ENCODE measurements at places on chromosomes 7 and 10.

DNA sequence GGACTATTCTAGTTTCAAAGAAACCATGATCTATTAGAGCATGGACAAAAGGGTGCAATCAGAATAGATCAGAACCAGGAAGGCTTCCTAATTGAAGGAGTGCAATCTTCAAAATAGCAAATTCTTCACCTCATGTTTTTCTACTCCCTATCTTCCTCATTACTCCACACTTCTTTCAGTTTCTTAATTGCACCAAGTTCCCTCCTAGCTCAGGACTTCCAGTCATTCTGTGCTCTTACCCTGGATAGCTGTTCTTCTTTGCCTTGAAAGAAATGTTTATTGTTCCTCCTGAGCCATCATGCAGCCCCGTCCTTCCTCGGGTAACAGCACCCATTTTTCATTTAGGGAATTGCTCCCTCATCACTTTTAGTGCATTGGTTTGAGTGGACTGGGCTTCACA lies 23.1 kb downstream of the TRPV5 start:
- no peak for DNase-seq

GRCh38 chr10:13335881-13336280 lies 12.2 kb downstream of the SEPHS1 start:
- DNase-seq: no peak

DNA sequence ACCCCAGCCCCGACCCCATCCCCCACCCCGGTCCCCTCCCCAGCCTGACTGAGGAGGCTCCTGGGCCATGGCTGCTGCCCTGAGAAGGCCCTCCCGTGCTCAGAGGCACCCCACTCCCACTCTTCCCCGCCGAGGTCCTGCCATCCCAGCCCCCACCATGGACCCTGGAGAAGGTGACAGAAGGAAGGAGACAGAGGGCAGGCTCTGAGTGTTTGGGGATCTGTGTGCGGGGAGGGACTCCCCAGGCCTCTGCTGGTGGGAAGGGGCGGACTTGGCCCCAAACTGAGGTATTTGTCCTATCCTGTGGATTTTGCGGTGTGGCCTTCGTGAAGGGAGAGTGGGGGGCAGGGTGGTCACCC lies 53.4 kb downstream of the PWWP2B start:
- DNase-seq: no peak

DNA sequence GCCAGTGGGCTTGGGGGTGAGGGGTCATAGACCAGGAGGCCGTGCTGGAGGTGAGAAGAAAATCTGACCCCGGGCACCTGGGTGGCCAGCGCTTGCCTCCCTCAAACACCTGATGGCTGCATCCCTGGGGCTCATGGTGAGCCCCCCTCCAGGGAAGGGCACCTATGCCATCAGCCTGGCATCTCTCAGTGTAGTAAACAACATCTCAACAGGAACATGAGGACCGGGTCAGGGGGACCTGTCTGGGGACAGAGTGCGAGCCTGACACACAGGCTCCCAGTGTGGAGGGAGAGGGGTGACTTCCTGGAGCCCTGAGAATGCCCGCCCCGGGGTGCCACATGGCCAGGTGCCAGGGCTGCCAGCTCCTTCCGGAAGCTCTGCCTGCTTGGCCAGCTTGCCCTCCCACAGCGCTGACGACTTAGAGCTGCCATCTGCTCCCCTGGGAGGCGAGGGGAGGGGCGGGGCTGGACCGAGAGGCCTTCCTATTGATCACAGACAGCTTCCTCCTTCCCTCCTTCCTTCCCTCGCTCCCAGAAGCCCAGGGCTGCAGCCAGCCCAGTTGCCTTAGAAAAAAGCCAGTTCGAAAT lies 12.3 kb downstream of the STX1A start:
- DNase-seq: no peak

- no peak for DNase-seq
These were observed 765.0 kb downstream of the INHBA start for GRCh38 chr7:40937879-40938278.

DNA sequence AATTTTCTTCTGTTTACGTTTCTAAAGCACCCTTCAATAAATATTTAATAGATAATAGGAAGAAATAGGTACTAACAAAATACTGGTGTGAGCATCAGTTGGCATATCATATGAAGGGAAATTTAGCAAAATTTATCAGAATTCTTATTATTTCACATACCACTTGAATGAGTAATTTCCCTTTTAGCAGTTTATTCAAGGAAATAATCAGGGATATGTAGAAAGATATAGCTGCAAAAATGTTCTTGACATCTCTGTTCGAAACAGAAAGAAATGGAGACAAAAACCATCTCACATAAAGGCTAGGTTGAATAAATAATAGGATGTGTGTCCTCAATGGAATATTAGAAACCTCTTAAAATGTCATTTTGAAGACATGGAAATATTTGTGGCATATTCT lies 35.8 kb upstream of the PIP4K2A start:
- DNase-seq: no peak

- DNase-seq: no peak
These were observed 11.2 kb downstream of the LRIT2 start for GRCh38 chr10:84214046-84214572.

DNA sequence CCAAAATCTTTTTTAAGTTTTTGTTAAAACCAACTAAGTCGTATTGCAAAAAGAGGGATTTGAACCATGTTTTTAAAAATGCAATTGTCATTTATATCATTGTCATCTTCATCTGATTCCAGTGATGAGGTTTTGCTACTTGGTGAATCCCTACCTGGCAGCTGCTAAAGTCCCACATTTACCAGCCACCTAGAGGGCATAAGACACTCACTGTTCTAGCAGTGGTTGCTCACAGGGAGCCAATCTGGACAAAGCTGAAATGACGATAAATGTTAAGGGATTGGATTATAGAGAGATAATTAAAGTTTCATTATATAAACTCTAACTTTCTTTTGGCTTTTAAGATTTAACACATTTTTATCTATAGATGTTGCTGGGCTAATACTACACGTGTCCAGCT lies 18.7 kb downstream of the KIFBP start:
- DNase-seq: no peak

DNA sequence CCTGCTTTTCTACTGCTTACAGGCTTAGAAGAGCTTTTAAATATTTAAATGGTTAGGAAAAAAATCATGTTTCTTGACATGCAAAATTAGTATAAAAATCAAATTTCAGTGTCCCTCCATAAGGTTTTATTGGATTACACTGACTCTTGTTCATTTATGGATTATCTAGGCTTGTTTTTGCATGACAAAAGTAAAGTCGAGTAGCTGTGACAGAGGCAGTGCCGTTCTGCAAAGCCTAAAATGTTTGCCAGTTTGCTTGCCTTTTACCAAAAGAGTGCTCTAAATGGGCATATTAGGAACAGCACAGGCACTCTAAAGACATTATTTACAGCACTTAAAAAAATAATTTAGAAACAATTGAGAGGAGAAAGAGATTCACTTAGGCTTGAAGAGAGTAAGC lies 139.6 kb downstream of the TSPAN12 start:
- no peak for DNase-seq

DNA sequence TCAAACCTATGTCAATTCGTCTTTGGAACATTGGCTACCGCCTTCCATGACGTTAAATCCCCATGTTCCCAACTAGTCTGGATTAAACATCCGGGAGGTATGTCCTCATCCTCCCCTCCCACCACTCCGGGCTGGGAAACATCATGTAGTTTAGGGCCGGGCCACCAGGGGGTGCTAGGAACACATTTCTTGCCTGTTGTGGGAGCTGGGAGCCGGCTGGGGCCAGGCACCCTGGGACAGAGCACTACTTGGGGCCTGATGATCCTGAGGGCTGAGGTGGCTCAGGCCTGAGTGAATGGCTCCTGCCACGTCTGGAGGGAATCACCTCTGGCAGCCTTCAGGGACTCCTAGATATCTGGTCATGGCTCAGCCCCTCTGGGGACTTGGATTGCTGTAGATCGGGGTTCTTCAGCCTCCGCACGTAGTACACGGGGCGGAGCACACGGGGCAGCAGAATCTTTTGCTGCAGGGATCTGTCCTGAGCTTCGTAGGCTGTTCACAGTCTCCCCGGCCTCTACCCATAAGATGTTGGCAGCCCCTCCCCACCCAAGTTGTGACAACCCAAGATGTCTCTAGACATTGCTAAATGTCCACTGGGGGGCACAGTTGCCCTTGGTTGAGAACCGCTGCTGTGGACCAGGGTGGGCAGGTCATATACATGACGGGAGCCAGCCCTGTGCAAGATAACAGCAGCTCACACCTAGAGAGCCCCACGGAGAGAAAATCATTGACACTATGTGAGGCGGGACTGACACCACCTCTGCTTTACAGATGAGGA lies 141.2 kb upstream of the ZNF716 start:
- DNase-seq: no peak

DNA sequence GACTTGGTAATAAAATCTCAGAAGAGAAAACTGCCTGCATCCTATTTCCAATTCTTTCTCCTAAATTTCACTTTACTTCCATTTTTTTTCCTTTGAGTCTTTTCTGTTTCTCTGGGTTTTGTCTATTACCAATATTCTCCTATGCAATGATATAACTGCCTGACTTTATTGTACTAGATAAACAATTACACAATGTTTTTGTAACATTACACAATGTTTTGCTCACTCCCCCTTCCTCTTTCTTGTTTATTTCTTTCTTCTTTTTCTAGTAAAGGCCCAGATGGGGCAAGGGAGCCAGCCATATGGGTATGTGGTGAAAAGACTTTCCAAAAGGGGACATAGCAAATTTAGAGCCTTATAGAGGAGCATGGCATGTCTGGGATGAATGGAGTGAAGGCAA lies 278.7 kb upstream of the PHYHIPL start:
- no peak for DNase-seq

GRCh38 chr10:90023950-90024349 lies 322.6 kb downstream of the KIF20B start:
- DNase-seq: no peak

DNA sequence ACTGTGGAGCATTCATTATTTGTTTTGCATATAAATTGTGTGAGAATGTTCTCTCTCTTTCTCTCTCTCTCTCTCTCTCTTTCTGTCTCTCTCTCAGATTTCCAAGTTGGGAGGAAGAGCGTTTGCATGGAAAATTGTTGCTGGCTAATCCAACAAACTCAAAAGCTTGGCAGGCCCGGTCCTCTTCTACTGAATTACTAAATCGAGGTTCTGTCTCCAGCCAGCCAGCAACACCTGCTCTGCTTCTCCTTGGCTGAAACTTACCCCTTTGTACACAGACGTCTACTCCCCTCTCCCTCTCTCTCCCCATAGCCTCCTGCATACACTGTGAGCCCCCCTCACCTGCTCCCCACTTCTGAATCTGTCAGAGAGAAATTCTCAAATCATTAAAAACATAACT lies 996.4 kb upstream of the AUTS2 start:
- no peak for DNase-seq

GRCh38 chr10:70544431-70545340 lies 57.9 kb downstream of the PRF1 start:
- no peak for DNase-seq

- DNase-seq: no peak
These were observed 45.1 kb downstream of the KCNMA1 start for GRCh38 chr10:77592510-77592909.

DNA sequence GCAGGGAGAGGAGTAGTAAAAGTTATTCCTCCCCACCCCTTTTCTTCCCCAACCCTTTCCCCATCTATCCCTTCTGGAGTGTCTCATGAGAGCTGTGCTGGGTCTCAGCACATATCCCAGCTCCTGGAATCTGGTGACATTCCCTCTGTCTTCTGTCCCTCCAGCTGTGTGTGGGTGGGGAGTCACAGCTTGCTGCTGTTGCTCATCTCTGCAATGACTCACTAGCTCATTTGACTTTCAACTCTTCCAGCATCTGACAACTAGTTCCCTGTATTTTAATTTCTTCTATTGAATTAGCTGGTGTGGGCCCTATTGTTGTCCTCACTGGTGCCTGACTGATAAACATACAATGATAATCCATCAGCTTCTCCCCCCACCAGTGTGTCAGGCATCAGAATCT lies 198.9 kb upstream of the AUTS2 start:
- DNase-seq: no peak

DNA sequence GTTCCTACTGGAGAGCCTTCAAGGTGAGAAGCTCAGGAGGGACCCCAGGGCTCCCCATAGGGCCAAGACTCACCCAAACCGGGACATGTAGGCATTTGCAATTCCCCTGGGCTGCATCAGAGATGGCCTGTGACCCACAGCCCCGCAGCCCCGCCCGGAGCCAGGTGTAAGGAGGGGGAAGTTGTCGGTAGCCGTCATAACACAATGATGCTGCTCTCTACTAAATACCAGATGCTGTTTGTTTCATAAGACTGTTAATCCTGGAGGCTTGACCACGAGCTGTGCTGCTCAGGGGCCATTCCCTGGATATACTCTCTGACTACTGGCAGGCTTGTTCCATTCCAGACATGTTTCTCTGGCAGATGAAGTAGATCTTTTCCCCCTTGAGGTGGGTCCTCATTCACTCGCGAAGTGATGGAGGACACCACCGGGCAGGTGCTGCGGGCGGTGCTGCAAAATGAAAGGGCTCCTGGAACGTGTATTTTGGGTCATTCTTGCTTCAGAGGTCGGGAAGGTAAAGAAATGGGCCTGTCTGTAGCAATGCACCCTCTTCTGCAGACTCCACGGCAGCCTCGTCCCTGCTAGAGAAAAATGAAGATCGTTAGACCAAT lies 61.1 kb downstream of the MKI67 start:
- no peak for DNase-seq

GRCh38 chr7:99094401-99094800 lies 49.5 kb downstream of the SMURF1 start:
- DNase-seq: no peak

DNA sequence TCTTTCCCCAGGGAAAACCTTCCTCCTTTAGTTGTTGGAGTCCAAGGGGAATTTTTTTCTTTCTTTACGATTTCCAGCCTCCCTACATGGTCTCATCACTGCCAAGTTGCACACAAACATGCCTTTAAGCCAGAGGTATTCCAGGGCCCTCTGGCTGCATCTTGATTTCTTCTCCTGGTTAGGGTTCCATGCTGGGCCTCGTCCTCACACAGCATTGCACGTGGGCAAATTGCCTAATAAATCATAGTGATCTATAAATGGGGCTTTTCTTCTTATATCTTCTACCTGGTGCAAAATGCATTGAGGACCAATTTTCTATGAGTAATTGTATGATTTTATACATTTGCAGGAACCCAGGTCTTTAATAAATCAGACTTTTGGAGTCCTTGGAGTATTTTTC lies 284.2 kb downstream of the C7orf25 start:
- no peak for DNase-seq

GRCh38 chr7:70726294-70726693 lies 405.6 kb upstream of the GALNT17 start:
- DNase-seq: no peak

- DNase-seq: no peak
These were observed 72.5 kb upstream of the MXI1 start for GRCh38 chr10:110134917-110135316.

GRCh38 chr10:101065481-101066145 lies 3.8 kb downstream of the KAZALD1 start:
- no peak for DNase-seq

DNA sequence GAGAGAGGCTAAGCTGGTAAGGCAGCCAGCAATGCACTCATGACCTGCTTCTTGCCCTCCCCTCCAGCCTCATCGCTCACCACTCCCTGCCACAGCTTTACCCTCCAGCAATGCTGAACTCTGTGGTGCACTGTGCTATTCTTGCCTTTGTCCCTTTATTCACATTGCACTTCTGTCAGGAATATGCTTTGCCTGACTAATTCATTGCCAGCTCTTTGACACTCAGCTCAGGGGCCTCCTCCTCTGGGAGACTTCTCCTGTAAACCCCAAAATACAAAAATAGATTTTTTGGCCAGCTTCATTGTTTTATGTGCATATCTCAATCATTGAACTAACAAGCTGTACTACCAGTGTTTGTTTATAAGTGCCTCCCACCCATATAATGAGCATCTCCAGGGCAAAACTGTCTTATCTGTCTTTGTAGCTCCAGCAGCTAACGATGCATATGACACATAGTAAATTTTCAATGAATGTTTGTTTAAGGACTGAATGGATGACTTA lies 8.2 kb downstream of the CNNM1 start:
- DNase-seq: no peak

GRCh38 chr10:125017547-125018298 lies 75.8 kb downstream of the ZRANB1 start:
- DNase-seq: no peak
